Activated CD4-positive, CD25-positive, alpha-beta regulatory T cell (primary cell): ENCODE measurements at places on chromosomes 4 and X.

DNA sequence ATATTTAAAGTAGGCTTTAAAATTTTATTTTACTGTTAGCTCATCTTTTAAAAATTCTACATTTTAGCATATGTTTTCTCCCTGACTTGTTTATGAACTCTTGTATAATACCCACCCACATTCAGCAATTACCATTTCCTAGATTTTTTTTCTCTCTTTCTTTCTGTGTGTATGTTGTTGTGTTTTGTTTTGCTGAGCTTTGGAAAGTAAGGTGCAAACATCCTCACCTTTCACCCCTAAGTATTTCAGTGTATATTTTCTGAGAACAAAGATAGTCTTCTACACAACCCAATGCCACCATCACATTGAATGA lies 18.8 kb downstream of the GRPR start:
- no peak for DNase-seq

GRCh38 chr4:137124278-137124932 lies 407.9 kb downstream of the PCDH18 start:
- DNase-seq = no peak

DNA sequence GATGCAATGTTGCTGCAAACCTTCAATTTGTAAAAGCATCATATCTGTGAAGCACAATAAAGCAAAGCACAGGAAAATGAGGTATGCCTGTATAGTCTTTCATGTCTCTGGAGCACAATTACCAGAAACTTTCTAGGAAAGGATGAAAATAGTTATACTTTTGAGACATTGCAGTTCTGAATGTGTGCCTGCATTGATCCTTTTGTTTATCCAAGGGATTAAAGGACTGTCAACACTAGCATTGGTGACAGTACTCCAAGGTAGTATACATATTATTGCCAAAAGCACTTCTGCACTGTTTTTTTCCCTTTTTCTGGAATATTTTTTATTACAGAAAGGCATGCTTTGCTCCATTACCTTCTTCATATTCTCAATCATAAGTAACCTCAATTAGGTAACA lies 476.0 kb downstream of the GABRG1 start:
- no peak for DNase-seq

GRCh38 chr4:158710814-158711213 lies 12.4 kb downstream of the PPID start:
- no peak for DNase-seq

- DNase-seq = no peak
These were observed 4.3 kb upstream of the IL21 start for GRCh38 chr4:122625156-122625555.

DNA sequence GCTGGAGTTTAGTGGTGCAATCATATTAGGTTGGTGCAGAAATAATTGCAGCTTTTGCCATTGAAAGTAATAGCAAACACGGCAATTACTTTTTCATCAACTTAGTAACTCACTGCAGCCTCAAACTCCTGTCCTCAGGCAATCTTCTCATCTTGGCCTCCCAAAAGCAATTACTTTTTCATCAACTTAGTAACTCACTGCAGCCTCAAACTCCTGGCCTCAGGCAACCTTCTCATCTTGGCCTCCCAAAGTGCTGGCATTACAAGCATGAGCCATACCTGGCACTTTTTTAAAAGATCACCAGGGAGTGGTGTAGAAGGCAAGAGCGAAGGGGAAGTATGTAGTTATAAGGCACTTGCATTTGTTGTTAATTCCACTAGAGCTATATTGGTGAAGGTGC lies 491.1 kb upstream of the ADGRL3 start:
- DNase-seq = no peak

GRCh38 chr4:119971431-119972084 lies 95.1 kb downstream of the MAD2L1 start:
- DNase-seq = no peak

DNA sequence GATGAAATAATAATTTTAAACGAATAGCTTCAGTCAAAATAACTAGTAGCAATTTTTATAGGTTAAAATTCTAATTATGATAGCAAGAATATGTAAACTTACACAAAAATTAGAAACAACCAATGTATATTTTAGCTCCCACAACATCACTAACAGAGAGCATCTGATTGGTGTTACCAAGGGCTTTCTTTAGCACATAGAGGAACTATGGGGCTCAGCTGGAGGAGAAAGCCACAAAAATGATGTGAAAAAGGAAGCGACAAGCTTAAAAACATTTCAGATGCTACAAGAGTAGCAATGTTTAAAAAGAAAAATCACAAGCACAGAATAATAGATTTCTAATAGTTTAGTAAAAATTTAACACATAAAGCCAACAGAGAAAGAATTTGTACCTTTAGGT lies 56.3 kb downstream of the ATP8A1 start:
- no peak for DNase-seq

DNA sequence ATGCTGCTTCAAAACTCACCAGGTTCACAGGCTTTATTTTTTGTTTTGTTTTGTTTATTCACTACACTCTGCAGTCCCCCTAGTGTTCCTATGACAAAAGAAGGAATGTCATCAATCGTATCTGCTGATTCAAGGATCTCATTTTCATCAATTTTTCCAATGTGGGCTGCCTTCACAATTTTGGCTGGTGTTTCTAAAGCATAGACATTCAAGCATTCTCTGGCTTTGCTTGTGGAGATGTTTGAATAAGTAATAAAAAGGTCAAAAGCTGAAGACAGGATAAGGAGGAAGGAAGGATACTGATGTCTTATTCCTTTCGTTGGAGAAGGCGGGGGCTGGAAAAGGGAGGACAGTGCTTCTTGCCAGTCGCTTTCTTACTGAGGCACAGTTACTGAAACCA lies 12.2 kb upstream of the KCNIP4 start:
- DNase-seq = no peak

- DNase-seq = no peak
These were observed 46.6 kb upstream of the PHF8 start for GRCh38 chrX:54090880-54091279.

- DNase-seq = no peak
These were observed 23.1 kb upstream of the GATB start for GRCh38 chr4:151783867-151784266.

DNA sequence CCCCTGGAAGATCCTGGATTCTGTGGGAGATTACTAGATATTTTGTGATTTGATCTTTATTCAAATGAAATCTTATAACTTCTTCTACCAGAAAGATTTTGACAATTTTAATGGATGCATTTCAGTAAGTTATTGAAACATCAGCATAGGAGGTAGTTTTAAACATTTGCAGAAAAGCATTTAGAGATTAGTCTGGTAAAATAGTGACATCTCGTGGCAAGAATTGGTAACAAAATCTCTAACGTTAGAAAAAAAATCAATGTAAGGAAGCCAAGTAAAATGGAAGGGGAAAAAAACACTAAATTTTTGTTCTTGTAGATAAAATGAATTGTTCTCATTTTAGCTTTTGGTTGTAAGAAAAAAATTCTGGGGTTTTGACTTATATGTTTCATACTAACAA lies 73.3 kb downstream of the TASL start:
- no peak for DNase-seq

- DNase-seq = no peak
These were observed 423.9 kb downstream of the FAM133A start for GRCh38 chrX:94097868-94098267.

- DNase-seq = no peak
These were observed 37.2 kb downstream of the GUCY1B1 start for GRCh38 chr4:155795991-155796390.

DNA sequence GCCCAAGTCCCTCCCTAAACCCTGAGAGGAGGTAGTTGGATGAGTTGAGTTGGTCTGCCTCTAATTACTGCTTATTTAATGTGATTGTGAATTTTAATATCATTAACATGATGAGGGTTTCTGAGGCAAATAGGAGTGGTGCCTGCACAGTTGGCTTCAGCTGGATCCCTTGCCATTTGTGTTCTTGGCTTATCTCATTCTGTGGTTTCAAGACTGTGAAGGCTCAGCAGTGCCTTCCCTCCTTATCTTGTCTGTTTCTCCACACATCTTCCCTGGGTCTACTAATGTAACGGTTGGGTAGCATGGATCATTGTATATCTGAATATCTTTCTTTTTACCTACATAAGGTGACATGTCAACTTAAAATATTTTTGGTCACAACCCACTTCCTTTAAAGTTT lies 1.6 kb upstream of the SLC10A4 start:
- no peak for DNase-seq

DNA sequence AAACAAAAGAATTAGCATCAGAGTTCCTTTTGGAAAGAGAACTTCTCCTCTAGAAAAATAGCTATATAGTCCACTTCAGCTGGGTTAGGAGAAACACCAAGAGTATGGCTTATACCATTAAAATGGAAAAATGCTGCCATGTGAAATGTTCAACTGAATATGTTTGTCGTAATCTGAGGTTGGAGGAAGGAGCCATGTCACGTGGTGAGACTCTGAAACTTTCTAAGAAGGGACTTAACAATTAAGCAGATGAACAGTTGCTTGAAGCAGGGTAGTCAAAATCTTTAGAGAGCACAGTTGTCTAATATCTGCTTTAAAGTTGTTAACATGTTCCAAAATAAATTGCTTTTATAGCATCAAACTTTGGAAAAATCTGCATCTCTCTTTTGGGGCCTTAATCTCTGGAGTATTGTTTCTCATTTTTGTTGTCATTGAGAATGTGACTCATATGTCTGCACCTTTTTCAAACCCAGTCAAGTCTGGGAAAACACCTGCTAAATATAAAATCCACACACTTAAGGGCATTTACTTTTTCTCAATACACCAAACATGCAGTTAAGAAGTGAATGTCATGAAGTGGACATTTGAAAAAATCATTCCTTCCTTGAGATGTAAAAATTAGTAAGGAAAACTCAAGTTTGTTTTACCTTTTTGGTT lies 168.8 kb upstream of the PDE5A start:
- no peak for DNase-seq

DNA sequence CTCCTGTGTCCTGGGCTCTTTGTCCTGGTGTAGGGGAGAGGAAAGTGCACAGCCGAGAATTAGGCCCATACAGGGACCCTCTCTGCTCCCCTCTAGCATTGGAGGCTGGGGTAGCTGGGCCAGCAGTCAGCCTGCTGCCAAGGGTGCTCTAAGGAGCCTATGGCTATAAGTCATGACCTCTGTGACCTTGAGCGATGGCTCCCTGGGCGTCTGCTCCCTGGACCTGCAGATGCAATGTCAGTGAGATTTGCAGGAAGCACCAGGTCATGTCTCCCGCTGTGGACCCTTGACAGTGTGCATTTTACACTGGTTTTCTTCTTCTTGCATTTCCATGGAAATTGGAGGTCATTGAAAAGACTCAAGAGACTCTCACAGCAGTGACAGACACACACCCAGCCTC lies 234.1 kb upstream of the PSAPL1 start:
- DNase-seq = no peak

DNA sequence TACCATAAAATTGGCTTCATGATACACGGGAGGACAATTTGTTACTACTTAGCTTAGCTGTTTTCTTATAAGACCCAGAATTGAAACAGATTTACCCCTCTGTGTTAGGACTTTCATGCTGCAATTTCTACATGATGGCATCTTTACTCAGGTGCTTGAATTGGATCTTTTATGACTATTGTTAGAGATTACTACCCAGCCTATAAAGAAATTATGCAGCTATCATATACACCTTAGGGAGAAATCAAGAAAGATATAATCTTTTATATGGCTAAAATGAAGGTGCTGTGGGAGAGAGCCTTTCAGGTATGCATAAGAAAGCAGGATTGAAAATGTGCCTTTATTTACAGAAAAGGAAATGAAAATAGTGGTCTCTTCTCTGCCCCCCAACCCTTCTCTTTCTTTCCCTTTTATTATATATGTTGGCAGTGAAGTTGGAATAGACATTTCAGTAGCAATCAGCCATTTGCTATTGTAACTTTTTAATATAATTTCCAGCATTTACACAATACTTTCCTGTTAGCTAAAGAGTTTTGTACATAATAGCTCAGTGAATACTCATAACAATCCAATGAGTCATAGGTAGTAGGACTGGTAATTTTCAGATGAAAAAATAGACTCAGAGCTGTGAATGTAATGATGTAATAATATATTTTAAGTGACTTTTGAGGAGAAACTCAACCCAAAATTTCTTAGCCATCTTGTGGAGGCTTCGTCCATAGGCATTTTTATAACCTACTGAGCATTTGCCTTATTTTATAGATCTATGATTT lies 311.8 kb downstream of the ADGRL3 start:
- no peak for DNase-seq

DNA sequence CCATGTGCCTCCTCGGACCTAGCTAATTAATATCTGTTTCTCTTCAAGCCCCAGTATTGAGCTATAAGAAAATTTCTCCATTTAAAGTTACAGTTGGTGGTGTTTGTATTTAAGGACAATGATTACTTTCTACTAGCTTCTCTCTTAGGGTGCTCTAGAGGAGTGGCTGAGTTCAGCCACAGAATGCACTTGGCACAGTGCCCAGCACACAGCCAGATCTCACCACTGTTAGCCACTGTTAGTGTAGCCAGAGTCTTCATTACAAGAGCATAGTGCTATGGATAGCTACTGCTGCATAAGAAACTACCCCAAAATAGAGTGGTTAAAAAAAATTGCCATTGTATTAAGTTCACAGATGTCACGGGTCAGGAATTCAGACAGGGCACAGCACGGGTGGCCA lies 421.3 kb downstream of the BCOR start:
- DNase-seq = no peak

DNA sequence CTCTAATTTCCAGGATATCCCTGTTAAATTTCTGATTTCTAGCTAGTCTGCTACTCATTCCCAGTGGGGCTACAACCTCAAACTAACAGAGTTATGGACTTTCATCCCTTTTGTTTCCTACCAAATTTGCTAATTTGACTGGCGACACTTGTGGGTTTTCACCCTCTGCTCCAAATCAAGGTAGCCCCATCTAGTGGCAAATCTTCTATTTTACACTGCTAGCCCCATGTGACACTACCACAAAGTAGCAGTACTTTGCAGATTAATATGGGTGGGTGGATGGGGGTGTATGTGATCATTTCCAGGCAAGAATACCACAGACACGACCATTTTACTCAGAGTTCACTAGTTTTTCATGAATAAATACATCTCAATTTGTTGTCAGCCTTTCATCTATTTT lies 150.3 kb downstream of the MSL3 start:
- DNase-seq = no peak

DNA sequence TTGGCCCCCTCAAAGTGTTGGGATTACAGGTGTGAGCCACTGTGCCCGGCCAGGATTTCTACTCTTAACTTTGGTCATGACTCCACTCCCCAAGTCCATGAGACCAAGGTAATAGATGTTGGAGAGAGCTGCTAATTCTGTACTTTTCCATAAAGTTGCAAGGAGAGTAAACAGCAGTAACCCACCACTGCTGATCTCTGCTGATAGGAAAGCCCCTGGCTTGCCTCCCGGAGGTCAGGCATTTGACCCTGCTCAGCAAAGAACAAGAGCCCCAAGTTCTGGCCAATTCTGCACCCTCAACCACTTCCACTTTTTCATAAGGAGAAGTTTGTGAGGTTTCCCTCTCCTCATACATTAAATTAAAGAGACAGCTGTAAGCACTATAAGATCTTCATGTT lies 143.0 kb downstream of the RASL11B start:
- no peak for DNase-seq

GRCh38 chrX:149032449-149032848 lies 472.7 kb downstream of the IDS start:
- no peak for DNase-seq
